ENCODE measurements at places on chromosomes 2 and 18.

DNA sequence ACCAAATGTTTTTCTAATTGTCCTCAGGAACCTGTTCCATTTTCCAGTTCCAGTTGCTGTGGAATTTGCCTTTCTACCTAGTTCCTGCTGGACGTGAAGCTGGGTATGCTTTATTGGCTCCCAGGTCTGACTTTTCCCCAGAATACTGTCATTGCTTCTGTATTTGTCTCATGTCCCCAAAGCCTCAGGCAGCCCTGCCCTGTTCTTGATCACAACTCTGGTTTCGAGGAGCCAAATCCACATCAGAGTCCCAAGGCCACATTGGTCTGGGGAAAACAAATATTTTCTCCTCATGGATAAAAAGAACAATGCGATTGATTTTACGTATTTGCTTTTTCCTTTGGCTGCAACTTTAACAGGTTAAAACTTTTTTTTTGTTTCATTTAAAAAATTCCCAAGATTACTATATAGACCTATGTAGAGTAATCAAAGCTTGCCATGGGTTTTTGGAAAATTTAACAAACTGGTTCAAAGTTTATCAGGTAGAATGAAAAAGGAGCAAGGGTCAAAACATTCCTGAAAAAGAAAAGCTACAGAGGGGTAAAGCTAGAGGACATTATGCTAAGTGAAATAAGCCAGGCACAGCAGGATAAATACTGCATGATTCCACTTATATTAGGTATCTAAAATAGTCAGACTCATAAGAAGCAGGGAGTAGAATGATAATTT lies 85.2 kb downstream of the MDH1 start:
- no peak for DNase-seq

GRCh38 chr18:49510393-49511115 lies 23.5 kb upstream of the C18orf32 start:
- no peak for DNase-seq

DNA sequence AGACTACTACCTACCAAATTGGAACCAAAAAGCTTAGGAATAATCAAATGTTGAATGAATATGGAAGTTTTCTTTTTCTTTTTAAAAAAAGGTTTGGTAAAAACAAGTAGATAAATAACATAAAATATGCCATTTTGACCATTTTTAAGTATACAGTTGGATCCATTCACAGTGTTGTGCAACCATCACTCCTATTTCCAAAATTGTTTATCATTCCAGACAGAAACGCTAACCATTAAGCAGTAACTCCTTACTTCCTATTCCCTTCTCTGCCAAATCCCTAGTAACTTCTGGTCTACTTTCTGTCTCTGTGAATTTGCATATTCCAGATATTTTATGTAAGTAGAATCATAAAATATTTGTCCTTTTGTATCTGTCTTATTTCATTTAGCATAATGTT lies 39.8 kb downstream of the CD302 start:
- no peak for DNase-seq

DNA sequence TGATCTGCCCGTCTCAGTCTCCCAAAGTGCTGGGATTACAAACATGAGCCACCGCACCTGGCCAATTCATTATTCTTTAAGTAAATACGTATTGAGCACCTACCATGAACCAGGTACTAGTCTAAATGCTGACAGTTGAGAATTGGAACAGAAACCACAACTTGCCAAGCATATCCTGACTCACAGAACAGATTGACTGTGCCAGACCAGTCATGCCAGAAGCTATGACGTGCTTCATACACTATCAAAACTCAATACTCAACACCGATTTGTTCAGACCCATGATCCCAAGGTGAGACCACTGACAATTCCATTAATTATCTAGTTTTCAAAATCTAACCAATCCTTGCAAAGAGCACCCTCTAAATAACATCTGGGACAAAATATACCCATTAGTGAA lies 148.6 kb downstream of the B3GNT2 start:
- no peak for DNase-seq

DNA sequence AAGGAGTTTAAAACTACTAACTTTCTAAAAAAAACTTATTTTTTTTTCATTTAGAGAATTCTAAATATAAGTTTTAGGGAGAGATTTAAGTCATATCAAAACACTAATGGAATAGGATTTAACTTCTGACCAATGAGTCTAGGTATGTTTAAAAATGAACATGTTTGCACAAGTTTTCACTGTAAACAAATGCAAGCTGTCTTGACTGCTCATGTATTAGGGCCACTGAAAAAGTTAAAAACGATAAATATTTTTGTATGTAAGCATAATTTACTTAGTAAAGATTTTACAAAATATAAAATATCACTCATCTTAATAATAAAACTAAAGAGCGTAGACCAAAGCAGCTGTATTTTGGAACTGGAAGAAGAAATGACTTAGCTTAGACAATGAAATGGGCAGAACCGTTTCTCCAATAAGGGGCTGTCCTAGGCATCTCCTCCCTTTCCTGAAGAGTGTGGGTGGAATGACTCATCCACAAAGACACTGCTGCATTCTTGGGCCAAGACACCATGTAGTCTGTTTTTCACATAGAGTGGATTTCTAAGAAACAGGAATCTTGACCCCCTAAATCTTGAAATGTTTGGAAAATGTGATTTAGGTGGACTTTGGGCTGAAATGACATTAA lies 118.8 kb downstream of the MEP1B start:
- DNase-seq: no peak

- no peak for DNase-seq
Observed at GRCh38 chr2:224309176-224309575, 92.7 kb downstream of the FAM124B start.

- DNase-seq: no peak
Observed at GRCh38 chr2:23607925-23608324, 222.9 kb downstream of the KLHL29 start.

GRCh38 chr18:42517896-42518295 lies 562.9 kb downstream of the PIK3C3 start:
- no peak for DNase-seq

- DNase-seq: no peak
Observed at GRCh38 chr18:26429535-26430226, 118.7 kb downstream of the KCTD1 start.

DNA sequence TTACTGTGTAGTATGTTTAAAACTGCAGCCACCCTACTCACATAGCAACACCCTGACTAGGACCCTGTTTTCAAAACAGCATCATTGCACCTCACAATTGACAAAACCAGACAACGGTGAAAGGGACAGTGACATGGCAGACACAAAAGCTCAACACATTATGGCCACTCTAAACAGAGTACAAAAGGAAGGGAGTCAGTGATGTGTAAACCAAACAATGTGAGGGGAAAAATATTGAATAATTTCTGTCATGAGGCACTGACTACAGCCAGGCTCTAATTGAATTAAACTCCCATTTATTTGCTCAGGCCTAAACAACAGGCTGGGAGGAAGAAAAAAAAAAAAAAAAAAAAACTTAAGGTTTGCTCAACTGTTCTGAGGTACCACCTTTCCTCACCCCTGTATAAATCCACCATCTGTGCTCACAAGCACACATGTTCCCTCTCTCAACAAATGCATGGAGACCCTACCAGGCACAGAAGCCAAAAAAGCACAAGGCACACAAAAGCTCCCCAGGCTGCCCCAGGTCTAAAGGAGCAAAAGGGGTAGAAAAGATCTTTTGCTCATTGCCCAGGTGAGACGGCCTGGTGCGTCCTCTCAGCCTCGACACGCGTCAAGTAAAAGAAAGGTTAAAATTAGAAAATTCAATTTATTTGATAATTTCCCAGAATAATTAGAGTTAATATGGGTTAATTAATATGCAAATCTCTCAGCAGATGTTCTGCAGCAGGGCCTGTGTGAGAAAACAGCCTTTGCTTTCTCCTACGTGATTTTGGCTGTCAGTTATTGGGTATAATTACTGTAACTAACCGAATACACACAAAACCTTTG lies 80.9 kb downstream of the ZEB2 start:
- DNase-seq: no peak

DNA sequence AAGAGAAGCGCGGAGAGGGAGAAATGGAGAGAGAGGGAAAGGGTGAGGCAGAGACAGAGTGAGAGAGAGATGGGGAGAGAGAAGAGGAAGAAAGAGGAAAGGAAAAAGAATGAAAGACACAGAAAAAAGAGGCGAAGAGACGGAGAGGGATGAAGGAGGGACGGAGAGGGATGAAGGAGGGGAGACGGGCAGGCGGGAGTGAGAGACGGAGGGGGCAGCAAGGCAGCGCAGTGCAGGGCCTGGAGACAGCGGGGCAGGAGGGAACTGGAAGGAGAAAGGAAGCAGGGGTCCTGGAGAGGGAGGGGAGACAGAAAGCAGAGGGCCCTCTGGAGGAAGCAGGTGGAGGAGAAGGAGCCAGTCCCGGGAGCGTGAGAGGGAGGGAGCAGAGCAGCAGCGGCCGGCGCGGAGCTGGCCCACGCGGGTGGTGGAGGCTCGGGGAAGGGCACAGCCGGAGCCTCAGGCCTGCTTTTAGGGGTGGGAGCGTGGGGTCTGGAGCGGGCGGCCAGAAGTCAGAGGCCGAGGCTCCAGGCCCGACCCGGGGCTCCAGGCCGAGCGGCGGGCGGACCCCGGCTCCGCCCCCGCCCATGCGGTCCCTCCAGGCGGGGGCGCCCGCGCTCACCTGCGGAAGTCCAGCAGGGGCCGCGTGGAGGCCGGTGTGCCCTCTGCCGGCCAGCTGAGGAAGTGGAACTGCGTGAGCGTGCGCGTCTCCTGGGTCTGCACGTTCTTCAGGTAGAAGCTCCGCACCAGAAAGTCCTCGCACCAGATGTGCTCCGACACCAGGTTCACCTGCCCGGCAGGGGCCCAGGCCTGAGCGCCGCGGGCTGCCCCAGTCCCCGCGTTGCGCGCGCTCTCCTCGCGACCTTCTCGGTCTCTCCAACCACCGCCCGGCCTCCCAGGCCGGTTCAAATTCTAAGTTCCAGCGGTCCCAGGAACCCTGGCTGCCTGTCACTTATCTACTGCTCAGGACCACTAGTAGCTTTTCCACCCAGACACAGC lies 14.5 kb downstream of the PTPRN start:
- peak; percentile 73 for DNase-seq

GRCh38 chr2:171490577-171490976 lies 31.7 kb upstream of the CYBRD1 start:
- DNase-seq: no peak

DNA sequence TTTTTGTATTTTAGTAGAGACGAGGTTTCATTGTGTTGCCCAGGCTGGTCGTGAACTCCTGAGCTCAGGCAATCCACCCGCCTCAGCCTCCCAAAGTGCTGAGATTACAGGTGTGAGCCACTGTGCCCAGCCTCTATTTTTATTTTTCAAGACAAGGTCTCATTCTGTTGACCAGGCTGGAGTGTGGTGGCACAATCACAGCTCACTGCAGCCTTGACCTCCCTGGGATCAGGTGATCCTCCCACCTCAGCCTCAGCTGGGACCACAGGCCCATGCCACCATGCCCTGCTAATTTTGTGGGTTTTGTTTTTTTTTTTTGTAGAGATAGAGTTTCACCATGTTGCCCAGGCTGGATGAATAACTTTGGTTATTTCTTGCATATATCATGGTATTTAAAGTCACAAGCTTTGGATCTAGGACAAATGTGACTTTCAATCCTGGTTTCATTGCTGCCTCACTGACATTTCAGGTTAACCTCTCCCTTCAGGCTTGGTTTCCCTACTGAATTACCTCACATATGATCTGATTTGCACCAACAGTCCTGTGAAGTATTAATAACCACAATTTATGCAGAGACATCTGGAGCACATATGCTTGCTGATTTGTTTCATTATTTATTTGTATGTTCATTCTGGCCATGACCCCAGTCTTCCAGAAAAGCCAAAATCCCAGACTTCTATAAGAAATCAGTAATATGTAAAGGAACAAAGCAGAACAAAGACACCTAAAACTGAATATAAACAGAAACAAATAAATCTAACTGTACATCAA lies 17.5 kb upstream of the RAB31 start:
- DNase-seq: no peak

GRCh38 chr2:3112553-3112952 lies 265.1 kb downstream of the EIPR1 start:
- no peak for DNase-seq

- DNase-seq: no peak
Observed at GRCh38 chr2:175180701-175181103, 808 bp downstream of the ATP5MC3 start.

DNA sequence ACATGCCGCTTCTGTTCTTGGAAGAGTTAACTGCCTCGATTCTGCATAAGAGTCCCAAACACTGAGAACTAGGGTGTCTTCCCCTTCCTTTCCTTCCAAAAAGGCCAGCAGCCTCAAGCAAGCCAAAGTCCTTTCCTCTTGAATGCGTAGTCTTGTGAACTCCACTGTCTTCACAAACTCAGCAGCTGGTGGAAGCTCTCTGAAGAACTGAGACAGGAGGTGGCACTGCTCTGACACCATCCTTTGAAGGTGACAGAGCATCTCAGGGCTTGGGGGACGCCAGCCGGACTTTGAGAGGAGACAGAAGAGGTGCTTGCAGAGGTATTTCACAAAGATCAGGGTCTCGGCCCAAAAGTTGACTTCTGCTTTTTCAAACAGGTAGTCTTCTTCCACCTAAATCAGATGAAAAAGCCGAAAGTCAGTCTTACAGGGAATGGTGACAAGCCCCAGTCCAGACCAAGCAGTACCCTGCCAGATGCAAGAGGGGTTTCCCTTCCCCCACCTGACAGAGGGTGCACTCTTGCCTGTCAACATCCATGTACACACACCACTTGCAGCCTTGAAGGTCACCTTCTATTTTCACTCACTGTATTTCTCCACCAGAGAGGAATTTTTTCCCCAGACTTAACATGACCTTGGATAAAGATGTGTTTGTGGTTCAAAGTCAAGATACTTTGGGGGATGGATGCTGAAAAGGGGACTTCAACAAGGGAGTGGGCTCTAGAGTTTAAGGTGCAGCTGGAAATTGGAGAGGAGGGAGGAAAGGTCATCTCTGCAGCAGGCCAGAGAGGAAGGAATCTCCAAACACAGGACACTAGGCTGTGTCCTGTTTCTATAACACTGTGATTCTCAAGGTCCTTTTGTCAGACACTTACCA lies 4.8 kb upstream of the ZFP36L2 start:
- no peak for DNase-seq

DNA sequence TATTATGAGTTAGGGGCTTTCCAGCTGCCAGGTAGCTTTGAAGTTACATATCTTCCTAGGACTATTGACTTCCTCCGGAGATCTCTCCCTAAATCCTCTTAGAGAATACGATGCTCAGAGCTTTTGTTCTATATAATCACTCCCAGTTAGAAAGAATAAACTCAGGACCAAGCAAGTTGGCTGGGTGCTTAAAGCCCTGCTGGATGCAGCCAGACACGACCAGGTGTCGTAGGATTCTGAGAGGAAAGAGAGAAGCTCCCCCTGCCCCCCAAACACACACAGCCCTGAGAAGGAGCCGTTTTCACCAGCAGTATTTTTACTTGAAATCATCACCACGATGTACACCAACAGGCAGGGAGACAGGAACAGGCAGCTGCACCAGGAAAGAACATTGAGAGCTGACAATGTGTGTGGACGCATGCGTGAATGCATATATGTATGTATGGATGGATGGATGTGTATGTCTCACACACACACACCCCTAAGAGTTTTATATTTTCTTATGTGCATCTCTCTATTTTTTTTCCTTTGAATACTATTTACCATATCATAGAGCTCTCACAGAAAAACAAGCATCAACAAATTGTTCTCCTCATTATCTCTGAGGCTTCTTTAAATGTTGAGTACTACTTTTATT lies 382.6 kb downstream of the EPHA4 start:
- no peak for DNase-seq

GRCh38 chr2:47237375-47238334 lies 82.5 kb upstream of the STPG4 start:
- no peak for DNase-seq

GRCh38 chr2:9661261-9661660 lies 30.5 kb upstream of the YWHAQ start:
- DNase-seq: no peak

- no peak for DNase-seq
Observed at GRCh38 chr2:28778392-28778791, 26.8 kb downstream of the PPP1CB start.

GRCh38 chr2:211181626-211182025 lies 625.2 kb downstream of the CPS1 start:
- no peak for DNase-seq
